Fibroblast of skin of abdomen (primary cell): ENCODE measurements at places on chromosomes 3 and 15.

- no peak for DNase-seq
Measured at GRCh38 chr15:72614810-72615532, 39.5 kb upstream of the GOLGA6B start.

DNA sequence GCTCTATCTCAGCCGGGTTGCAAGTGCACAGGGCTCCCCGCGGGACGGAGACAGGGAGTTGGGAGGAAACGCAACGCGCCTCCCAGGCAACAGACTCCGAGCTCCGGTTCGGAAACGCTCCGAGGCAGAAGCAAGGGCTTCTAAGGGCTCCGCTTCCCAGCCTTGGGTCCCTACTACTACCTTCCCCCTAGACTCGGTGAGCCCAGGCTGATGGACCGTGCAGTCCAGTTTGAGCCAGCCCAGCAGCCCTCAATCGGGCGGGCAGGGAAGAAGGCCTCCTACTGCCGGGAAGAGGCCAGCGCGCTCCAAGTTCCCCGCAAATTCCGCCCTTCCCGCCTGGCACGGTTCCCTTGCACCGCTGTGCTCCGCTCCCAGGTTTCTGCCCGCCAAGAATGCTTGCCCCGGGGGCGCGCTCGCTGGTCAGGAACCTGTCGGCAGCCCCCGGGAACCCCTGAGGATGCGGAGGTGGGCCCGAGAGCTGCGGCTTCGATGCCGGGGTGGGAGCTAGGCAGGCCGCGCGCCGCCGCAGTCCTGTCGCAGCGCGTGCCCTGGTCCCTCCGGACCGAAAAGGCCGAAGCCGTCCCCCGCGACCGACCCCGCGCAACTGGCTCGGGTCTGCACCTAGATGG, 728 bp downstream of the TRANK1 start:
- peak; percentile 66 for DNase-seq

DNA sequence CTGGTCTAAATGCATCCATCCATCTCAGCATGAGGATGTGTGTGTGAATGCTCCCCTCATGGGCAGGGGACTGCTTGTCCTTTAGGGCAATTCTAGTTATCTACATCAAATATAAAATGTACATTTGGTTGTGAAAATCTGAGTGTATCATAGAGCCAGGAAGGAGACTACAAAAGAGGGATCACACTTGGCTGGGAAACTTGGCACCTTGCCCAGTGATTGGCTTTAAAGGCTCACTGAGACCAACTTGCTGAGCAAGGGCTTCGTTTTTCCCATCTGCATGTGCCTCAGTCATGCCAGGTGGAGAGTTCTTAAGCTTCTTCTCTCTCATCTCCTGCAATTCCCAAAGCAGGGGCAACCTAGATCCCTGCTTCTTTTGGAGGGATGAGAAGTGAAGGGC, 5.2 kb downstream of the CAPN3 start:
- DNase-seq: no peak

DNA sequence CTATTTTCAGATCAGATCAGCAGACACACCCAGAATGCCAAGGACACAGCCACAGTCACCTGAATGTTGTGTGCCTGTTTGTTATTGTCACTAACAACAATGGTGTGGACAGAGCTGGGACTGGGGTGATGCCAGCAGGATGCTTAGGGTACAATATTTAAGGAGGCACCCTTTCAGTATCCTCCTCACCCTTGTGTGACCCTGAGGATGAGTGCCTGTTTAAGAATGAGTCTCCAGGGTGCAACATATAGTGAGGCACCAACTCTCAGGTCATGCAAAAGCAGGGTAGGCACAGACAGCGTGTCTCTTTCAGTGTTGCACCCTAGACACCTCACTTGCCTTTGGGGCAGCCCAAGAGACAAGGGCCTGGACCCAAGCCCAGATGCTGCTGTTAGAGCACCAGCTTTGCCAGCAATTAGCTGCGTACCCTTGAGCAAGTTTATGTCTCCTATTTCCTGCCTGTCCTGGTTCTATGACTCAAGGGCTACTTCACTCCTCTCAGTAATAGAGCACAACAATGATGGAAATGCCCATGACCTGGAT, 122.6 kb downstream of the AQP9 start:
- DNase-seq: no peak

- DNase-seq: peak; percentile 2
Measured at GRCh38 chr15:95929232-95929846, 401.2 kb upstream of the NR2F2 start.

- DNase-seq: no peak
Measured at GRCh38 chr3:82942041-82942440, 1180.6 kb upstream of the GBE1 start.

- DNase-seq: no peak
Measured at GRCh38 chr15:94228611-94229010, 2.8 kb upstream of the MCTP2 start.

GRCh38 chr15:49242820-49243219, 72.8 kb downstream of the GALK2 start:
- DNase-seq: peak; percentile 88

DNA sequence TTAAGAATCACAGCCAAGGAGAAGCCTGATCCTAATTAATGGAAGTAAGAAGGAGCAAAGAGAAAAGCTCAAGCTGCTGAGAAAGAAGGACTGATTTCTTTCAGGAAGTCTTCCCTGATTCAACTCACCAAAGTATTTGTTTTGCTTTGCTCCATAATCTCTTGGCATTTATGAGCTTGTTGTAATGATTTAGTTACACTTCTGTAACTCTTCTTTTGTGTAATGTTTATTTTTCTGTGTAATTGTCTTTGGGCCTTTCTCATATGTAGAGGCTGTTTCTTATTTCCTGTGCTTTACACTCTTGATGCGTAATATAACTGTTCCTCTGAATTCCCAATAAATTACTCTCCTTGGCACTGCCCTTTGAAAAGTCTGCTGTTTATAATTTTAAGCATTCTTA, 80.0 kb downstream of the COL6A5 start:
- peak; percentile 3 for DNase-seq

DNA sequence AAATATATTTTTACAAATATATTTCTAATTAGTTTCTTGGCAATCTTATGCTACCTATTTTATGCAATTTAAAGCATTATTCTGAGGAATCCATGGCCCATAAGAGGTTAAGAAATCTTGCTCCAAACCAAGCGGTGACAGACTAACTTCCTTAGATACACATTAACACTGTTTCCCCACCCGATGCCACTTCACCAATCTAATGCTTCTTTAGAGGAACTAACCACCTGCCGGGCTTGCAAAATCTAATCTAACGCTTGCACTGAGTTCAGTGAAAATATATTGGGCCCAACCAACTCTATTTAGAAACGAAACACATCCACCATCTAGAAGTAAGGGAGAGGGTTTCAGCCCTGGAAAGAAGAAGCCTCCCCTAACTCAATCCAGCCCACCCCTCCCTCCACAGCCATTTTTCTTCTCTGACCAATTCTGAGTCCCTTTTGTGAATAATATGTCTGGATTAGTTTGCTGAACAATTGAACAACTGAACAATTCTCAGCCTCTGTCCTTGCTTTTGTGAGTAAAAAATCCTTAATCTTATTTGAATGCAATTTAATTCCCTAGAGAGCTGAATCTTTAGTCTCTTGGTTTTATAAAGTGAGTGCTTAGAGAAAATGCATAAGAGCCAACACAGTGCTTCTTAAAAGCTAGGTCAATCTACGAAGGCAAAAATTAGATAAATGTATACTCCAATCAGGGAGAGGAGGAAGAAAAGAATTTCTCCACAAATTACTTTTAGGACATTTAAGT, 150.4 kb upstream of the ADAMTS9 start:
- DNase-seq: no peak

- peak; percentile 65 for DNase-seq
Measured at GRCh38 chr15:99976811-99977271, 243.6 kb upstream of the LYSMD4 start.

- DNase-seq: no peak
Measured at GRCh38 chr3:136135039-136135802, 60.9 kb downstream of the MSL2 start.

- DNase-seq: peak; percentile 37
Measured at GRCh38 chr3:41716471-41716870, 245.4 kb downstream of the ULK4 start.

DNA sequence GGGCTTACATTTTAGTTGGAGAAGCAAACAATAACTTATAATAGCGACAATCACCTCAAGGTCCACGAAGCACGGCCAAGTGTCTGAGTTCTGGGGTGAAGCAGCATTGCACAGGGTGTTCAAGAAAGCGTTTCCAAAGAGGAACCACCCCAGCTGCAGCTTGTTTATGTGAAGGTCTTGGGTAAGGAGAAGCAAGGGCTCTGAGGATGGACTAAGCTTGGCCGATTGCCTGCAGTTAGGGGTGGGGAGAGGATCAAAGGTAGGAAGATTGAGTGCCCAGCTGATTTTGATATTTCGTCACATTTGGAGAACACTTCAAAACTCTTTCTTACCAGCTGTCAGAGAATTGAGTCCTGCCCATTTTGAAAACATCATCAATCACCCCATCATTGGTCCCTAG, 321.6 kb upstream of the DNAJC19 start:
- DNase-seq: no peak

- DNase-seq: no peak
Measured at GRCh38 chr3:63998852-63999754, 24.2 kb downstream of the PSMD6 start.

GRCh38 chr15:31277335-31278060, 49.1 kb upstream of the KLF13 start:
- DNase-seq: no peak
